ENCODE measurements at places on chromosomes 7 and 10. TPM values are rescaled to one million over a fixed set of nuclear protein-coding genes. Genes with fewer than 3 reads are reported as not detected.

ZNRF2 gene
- 10.2 TPM for total RNA-seq

ZNF488 gene
- total RNA-seq = 0.15 TPM

GRCh38 chr7:106068538-106068961 lies 43.6 kb downstream of the SYPL1 start:
- DNase-seq = no peak

- DNase-seq = no peak
These were observed 10.8 kb downstream of the ANTXRL start for GRCh38 chr10:46297406-46298204.

GRCh38 chr7:107596881-107597581 lies 17.0 kb downstream of the BCAP29 start:
- no peak for DNase-seq

DNA sequence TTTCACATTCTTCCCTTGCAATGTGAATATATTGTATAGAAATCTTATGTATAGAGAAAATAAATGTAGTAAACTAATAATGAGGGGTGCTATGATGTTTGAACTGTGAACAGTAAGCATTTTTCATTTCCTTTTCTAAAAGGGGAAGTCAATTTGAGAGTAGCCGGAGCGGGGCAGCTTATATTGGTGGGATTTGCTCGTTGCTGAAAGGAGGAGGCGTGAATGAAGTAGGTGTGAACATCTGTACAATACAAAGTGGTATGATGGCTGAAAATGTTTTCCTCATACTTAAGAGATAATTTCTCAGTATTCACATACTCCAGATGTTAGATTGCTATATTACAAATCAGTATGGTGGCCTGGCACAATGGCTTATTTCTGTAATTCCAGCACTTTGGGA lies 87.1 kb downstream of the SRI start:
- no peak for DNase-seq

DNA sequence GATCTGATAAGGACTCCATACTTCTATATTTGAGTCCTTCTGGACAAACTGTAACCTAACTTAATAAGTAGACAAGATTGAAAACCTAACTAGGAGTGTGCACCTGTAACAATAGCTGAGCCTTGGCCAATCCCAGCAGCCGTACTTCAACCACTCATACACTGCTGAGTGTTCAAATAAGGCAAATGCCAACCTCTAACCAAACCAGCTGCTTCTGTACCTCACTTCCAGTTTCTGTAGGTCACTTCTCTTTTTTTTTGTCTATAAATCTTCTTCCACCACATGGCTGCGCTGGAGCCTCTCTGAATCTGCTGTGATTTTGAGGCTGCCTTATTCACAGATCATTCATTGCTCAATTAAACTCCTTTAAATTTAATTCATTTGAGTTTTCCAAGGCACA lies 753.2 kb downstream of the DNAJB9 start:
- DNase-seq = no peak

- DNase-seq = no peak
These were observed 168.0 kb upstream of the PRKCQ start for GRCh38 chr10:6748029-6748428.

Measured in psoas muscle (tissue), 8 donors.